DMS79 (cell line): ENCODE measurements at places on chromosomes 2 and 18.

DNA sequence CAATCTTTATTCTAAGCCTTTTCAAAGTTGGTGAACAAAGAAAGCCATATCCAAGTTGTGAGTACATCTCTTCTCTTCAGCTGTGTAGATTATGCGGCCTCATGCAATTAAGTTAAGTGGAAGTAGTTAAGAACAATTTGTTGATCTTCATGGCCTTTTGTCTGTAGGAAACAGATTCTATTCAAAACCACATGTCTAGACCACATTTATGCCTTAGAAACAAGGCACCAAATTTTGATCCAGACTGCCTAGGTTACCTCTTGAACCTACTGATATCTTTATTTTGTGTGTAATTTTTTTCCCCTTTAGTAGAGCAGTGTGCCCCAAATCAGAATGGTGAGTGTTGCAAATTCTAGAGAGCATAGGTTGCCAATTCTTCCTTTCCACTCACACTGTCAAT is 101.6 kb upstream of the CERS6 start:
- peak; percentile 24 for DNase-seq

DNA sequence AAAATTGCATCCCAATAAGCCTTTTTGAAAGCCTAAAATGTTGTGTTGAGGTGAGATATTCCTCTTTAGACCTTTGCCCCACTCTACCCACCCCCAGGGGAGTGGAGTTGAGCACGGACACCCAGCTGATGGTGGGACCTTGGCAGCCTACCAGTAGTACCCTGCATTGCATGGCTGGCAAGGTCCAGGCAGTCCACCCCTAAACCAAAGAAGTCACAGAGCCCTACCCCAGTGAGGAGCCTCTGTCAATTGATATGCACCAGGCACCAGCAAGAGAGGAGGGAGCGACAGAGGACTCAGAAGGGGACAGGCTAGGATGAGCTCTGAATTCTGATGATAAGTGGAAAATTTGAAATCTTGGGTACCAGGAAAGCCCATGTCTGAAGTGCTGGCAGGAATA is 38.6 kb downstream of the MARCO start:
- no peak for DNase-seq

DNA sequence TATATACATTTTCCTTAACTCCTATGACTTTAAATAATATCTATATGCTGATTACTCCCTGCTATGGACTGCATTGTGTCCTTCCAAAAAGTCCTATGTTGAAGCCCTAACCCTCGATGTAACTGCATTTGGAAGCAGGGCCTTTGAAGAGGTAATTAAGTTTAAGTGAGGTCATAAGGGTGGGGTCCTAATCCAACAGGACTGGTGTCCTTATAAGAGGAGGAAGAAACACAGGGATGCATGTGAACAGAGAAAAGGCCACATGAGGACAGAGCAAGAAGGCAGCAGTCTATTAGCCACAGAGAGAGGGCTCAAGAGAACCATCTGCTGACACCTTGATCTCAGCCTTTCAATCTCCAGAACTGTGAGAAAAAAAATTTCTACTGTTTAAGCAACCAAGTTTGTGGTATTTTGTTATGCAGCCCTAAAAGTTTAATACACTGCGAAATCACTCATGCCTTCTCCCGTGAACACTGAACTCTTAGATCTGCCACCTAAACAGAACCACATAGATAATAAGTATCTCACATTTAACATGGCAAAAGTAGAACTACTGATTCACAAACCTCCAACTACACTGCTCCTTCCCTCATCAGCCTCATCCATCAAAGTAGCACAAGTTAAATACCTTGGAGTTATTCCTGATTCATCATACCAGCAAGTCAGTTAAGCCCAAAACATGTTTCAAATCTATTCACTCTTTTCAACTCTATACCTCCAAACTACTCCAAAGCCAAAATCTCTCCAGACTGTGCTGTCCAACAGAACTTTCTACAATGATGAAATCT is 65.4 kb downstream of the HIBCH start:
- no peak for DNase-seq

DNA sequence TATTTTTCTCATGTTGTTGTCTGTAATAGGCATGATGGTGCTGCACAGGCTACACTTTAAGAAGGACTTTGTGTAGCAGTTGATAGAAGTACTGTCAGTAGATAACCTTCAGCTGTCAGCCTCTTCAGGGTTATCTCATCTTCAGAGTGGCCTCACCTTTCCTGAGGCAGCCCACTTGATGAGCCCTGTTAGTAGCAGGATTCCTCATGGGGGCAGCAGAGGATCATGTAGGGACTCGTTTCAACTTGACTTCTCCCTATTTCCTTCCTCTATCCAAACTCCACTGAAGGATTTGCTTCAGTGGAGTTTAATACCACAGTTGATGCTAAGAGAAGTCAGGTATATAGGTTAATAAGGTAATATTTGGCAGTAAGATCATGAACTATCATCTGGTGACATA is 530.3 kb upstream of the FSIP2 start:
- DNase-seq: no peak

DNA sequence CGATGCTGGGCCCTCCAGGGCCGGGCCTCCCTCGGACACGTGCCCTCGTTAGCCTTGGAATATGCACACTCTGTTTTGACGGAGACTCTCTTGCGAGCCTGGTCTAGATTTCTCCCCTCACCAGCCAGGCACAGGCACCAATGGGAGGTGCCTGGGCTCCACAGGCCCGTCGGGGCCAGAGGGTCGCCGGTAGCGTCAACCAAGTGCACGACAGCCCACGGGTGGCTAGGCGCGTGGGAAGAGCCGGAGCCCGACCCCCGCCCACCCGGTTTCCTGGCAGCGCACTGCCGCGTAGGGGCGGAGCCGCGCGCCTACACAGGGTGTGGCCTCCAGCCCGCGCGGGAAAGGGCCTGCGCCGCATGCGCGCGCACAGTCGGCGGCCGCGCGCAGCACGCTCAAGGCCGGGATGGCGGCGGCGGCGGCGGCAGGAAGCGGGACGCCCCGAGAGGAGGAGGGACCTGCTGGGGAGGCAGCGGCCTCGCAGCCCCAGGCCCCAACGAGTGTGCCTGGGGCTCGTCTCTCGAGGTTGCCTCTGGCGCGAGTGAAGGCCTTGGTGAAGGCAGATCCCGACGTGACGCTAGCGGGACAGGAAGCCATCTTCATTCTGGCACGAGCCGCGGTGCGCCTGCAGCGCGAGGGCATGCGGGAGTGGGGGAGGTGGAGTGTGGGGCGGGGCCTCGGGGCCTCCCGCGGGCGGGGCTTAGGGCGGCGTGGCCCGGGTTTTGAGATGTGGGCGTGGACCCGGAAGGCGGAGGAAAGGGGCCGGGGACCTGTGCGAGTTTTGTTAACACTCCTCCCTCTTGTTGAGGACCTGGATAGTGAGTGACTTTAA is at the start of gene POLE4:
POLE4 (plus strand) TSS at position 370 of the 832 bp plus-strand sequence; CDS start at position 407, 37 bp downstream.
- DNase-seq: peak; percentile 75

GRCh38 chr2:230924470-230925341 is at the start of gene GPR55:
Gene GPR55 (minus strand): TSS chr2:230925242. CDS start chr2:230910962, 14,280 bp downstream.
- DNase-seq: no peak
